ENCODE measurements at places on chromosomes 7 and 10.

DNA sequence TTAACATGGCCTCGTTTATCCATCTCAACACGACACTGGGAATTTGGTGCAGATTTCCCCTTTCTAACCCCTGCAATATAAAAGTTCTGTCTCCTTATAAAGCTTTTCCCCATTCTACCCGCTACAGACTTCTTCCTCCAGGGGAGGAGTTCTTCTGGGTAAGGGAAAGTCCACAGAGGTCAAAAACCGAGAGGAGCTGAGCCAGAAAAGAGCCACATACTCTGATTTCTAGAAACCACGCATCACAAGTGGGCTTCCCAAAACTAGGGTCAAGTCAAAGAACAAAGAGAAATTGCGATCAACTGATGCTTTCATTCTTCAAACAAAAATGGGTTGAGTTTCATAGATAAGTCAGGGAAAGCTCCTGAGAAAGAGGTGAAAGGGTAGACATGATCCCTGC lies 6.8 kb downstream of the IL6 start:
- no peak for DNase-seq

DNA sequence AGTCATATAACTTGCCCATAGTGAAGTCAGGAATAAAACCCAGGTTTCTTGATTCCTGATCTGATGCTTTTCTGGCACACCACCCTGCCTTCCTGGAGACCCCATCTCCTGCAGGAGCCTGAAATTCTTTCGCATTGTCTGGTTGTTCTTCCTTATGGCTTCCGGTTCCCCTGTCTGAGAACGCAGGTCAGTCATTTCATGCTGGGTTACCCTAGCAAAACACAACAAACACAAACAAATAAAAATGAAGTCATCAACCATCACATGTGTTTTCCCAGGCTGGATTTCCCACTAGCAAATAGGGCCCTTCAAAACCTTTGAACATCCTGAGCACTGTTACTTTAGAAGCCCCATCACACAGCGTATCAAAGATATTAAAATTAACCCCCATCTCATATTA lies 569.6 kb downstream of the LRMDA start:
- DNase-seq = no peak

DNA sequence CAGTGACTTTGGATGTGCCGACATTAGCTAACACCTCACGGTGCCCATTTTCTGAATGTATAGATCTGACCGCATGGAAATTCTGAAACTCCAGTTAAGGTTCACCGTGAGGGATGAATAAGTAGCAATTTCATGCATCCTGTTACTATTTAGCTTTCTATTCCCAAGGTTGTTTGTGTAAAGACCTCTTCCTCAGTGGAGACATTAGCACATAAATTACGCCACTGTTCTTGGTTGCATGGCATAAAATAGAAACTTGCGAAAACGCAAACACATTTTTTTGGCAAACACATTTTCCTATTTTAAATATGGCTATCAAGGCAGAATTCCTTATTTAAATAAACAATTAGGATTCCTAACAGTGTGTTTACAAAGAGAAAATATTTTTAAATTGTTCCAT lies 36.5 kb downstream of the DENND2A start:
- no peak for DNase-seq

DNA sequence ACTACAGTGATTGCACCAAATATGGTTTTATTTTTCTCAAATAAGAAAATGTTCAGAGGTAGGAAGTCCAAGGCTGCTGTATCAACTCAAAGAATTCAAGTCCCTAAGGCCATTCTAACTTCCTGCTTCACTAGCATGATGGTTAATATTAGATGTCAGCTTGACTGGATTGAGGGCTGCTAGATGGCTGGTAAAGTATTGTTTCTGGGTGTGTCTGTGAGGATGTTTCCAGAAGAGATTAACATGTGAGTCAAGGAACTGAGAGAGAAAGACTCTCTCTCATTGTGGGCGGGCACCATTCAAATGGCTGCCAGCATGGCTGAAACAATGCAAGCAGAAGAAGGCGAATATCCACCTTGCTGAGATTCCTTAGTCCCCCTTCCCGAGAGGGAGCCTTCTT lies 77.4 kb upstream of the NRBF2 start:
- no peak for DNase-seq

DNA sequence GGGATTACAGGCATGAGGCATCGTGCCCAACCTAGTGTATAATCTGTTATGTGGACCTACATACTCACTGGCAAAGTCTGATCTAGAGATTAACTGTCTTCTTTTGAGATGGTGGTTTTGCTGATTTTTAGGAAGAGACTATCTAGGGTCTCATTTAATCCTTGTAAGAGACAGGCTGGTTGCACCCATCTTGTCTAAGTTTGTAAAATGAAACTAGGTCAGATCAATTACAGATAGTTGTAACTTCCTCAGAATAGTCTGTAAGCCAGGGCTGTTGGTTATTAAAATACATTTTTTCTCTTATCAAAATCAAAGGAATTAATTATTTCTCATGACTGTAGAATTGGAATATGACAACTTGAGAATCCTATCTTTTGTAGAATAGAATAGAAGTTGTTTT lies 64.6 kb upstream of the RPA3 start:
- DNase-seq = no peak
